ENCODE measurements at places on chromosomes 16 and 17.

GRCh38 chr17:35795007-35795870 lies at the start of gene MMP28:
MMP28 (minus strand) TSS chr17:35795641; CDS start chr17:35795377, 264 bp downstream.
- peak; percentile 32 for DNase-seq

DNA sequence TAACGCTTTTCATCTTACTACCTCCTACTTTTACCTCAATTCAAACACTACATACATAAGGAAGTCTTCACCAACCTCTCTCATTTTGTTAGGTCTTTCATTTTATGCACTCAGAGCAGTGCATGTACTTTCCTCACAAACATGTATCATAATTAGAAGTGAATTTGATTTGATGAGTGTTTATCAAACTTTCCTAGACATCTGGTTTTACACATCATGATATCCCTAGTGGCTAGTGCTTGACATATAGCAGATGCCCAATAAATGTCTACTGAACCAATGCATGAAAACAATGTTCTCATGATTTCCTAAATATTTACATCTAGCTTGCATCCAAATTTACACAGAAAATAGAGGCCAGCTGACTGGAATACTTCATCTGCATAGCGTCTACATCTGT lies 323.4 kb upstream of the KIF2B start:
- DNase-seq: no peak

DNA sequence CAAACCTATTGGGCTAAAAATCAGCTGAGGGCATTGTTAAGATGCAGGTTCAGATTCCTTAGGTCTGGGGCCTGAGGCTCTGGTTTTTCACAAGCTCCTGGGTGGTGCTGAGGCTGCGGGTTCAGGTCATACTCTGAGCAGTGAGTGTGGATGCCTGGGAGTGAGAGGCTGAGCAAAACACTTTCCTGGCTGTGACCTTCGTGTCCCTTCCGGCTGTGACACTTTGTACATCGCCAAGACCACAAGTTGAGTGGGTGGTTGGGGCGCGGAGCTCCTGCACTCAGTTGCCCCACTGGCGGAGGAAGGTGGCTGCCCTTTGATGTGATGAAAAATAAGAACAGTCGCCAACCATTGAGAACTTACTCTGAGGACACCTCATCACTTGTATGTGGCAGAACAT lies 24.8 kb downstream of the CCR7 start:
- DNase-seq: no peak

- no peak for DNase-seq
Measured at GRCh38 chr17:17809531-17810083, 27.2 kb downstream of the SREBF1 start.

GRCh38 chr17:35448899-35449227 lies 297 bp upstream of the SLFN13 start:
- no peak for DNase-seq

DNA sequence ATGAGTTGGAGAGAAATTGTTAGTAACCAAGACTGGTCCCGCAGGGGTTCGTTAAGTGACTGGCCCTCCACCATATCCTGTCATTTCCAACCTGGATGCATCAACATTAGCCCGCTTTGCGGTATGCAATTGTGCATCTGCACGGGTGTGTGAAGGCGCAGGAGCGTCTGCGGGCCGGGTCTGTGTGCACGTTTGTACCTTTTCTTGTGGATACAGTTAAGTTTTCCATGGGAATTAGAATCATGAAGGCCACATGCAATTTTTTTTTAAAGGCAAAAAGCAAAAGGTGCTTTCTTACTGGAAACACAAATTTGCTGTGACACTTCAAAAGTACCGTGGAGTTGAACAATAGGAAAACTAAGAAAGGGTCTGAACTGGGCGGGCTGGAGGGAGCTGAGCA lies 355.4 kb upstream of the ZFHX3 start:
- no peak for DNase-seq

- no peak for DNase-seq
Measured at GRCh38 chr16:69346683-69347082, 4.9 kb downstream of the TMED6 start.

DNA sequence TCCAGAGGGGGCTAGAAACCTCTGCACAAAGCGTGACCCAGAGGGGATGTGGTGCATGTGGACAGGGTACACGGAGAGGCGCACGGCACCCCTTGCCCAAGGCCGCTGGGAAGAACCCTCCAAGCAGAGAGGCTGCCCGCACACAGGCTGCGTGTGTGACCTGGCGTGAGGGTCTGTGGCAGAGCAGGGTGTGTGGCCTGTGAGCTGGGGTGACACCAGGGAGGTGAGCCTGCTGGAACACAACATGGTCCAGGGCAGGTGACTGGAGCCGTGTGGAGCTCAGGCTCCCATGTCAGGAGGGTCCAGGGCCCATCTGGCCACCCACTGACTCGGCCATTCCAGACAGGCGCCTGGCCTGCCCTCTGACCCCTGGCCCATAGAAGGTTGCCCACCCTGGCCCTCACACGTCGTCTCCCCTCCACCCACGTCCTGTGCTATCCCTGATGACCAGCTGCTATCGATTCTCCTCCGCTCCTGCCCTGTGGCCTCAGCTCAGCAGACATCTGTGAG lies 14.8 kb upstream of the TMEM204 start:
- no peak for DNase-seq

DNA sequence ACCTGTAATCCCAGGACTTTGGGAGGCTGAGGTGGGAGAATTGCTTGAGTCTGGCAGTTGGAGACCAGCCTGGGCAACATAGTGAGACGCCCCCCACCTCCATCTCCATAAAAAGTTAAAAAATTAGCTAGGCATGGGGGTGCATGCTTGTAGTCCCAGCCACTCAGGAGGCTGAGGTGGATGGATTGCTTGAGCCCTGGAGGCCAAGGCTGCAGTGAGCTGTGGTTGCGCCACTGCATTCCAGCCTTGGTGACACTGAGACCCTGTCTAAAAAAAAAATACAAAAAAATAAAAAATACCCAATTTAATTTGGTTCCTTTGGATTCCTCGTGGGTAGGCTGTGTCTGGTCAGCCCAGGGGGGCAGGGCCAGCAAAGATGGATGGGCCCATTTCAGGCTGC lies 26.1 kb upstream of the TAC4 start:
- DNase-seq: no peak

- no peak for DNase-seq
Measured at GRCh38 chr16:24972608-24973220, 42.5 kb downstream of the ARHGAP17 start.

DNA sequence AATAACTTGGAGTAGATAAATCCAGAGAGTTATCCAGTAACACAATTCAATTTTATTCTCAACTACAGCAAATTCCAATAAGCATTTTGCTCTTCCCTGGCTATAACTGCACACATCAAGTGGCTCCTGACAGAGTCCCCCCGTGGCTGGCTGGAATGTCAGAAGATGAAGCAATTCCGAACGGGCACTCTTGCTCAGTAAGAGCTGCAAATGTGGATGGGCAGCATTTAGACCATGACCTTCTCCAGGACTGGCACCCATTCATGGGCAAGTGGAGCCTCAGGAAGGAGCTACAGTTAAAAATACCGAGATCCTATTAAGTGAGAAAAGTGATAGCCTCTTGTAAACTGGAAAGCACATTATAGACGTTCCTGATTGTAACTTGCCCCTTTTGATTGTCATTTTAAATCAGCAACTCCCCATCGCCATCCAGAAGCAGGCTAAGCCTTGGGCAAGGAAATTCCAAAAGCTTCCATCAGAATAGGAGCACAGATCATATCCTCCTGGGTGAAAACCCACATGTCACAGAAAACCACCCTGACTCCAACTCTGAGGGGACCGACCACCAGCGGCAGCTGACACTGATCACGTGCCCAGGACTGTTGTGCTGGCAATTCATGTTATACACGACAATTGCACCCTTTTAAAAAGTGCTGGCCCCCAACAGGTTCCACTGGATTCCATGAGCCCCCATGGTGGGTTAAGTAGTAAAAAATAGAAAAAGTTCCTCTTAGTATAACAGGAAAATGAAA lies 7.1 kb downstream of the UBE2O start:
- DNase-seq: no peak

GRCh38 chr16:85329059-85329812 lies 217.0 kb upstream of the CIBAR2 start:
- DNase-seq: no peak
